ENCODE measurements at places on chromosomes 7 and 10.
A peak's percentile ranks its signal among the peaks of the same experiment; 100 is the strongest.

DNA sequence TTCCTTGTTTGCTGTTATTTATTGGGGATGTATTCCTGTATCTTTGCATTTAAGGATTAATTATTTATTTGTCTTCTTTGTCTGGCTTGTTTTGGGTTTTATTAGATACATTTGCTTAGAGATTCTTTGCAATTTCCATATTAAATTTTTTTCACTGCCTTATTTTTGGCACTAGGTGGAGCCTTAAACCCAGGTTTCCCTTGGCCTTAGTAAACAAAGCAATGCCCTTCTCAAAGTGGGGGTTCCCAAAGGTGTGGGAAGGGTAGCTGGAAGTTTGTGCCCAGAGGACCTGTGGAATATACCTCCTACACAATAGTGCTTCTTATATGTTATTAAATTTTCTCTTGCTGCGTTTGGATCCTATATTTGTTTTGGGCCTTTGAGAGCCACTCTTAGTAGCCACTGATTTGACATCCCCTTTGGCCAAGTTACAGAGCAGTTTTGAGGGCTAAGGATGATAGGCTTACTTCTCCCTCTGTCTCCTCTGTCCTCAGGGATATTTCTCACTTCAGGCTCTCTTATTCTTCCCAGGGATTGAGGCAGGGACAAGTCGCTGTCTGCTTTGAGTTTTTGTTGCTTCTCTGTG lies 162.3 kb downstream of the ITGB1 start:
- DNase-seq = peak; percentile 45

DNA sequence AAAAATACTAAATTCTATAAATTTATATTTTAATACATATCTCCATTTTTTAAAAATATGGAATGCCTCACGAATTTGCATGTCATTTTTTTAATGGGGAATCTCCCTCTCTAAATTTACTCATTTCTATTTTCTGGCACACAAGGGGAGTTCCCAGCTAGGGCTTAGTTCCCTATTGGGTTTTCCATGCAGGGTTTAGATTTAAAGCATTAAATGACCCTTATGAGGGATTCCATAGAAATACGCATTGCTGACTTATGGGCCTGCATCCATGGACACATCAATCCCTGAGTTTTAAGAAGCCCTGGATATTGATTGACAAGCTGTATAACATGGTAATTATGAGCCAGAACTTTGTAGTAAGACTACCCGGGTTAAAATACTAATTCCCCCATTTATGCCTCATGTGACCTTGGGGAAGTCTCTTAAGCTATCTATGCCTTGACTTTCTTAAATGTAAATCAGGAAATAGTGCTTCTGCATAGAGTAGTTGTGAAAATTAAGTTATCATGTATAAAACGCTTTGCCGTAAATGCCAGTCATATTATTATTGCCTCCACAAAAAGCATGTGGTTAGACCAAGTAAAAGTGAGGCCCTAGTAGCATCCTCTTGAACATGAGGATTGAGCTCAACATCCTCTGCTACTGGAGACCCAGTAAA lies 78.8 kb upstream of the ANKRD1 start:
- no peak for DNase-seq

- DNase-seq = peak; percentile 99
Observed at GRCh38 chr7:36658335-36659171, 65.7 kb downstream of the AOAH start.

GRCh38 chr7:123879628-123880027 lies 34.7 kb downstream of the HYAL4 start:
- DNase-seq = no peak

- no peak for DNase-seq
Observed at GRCh38 chr10:67088036-67088435, 162.2 kb downstream of the LRRTM3 start.

- DNase-seq = no peak
Observed at GRCh38 chr7:16278167-16278787, 143.1 kb downstream of the CRPPA start.

GRCh38 chr7:27196287-27196767 lies 3.6 kb downstream of the HOXA13 start:
- peak; percentile 65 for DNase-seq

DNA sequence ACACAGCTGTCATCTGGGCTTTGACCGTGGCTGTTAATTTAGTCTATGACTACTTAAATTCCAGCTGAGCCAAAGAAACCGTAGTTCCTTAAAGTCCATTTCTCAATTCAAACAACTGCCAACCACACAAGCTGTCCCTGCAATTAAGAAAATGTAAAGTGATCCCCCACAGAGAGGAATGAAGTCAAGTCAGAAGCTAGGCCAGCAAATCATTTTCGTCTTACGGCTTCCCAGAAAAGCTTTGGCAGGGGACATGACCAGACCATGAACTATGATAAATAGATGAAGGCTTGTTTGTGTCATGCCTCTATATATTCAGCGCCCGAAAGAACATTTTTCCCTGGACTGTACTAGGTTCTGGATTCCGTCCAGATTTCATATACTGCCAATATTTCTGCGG lies 54.6 kb downstream of the HACD1 start:
- peak; percentile 61 for DNase-seq

DNA sequence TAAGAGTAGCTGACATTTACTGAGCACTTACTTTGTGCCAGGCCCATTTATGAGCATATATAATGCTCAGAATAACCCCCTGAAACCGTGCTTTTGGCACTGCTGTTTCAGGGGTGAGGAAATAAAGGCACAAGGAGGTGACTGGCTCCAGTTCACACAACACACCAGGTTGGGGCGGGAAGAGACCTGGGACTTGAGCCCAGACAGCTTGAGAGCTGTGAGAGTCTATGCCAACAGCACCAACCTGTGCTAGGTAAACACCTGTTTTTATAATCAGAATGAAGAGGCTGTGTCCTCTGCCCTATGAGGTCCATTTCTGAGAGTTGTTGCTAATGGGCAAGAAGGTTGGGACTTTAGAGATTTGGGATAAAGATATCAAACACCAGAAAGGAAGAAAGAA lies 8.8 kb upstream of the AZGP1 start:
- no peak for DNase-seq

DNA sequence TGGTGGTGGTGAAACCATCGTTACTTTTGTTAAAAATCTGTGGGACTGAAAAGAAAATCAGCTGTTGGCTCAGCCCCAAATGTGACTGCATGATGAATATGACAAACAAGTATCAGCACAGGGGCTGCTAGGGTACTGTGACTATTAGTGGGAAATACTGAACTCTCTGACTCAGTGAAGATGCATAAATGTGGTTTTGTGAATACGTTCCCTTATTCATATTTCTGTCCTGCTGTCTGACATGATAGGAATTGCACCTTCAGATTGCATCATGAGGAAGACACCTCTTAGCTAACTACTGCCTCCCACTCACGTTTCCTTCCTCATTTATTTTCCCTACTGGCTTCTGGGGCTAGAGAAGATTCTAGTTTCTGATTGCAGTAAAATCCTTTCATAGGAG lies 1.4 kb downstream of the CLEC5A start:
- no peak for DNase-seq

DNA sequence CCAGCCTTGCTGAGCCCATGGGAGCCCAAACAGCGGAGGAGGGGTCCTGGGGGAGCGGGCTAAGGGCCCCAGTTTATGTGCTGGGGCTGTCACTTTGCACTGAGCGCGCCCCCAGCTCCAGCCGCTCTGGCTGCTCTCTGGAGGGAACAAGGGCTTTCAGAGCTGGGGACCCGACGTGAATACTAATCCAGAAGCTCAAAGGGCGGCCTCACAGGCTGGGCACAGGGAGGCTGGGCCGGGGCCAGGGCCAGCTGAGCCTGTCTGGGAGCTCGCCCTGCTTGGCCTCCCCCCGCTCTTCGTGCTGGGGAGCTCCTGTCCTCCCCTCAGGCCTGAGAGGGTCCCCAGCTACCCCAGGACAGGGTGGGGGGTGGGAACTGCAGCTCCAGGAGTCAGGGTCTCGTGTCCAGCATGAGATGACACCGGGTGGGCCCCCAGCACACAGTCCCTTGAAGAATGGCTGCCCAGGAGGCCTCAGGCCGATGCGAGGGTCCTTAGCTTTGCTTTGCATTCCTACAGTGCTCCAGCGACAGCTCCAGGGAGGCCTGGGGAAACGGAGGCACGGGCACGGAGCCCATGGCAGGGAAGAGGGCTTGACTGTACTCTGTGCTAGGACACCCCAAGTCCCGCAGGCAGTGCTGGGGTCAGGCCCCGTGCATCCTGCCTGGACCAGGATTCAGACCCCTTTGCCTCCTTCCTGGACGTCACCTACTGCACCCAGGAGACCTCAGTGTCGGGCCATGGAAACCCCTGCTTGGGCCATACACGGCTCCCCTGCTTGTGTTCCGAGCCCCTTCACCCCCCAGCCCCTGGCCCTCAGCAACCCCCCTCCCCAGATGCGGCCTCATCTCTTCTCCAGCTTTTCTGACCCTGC lies 5.8 kb upstream of the AMZ1 start:
- DNase-seq = no peak

DNA sequence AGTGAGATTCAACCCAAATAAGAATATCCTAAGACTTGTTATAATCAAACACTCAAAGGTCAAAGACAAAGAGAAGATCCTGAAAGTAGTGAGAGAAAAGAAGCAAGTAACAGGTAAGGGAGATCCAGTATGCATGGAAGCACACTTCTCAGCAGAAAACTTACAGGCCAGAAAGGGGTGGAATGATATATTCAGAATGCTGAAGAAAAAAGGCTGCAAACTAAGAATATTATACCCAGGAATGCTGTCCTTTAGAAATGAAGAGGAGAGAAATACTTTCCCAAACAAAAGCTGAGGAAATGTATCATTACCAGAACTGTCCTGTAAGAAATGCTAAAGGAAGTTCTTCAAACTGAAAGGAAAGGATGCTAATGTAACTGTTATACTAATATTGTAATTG lies 12.6 kb upstream of the ZNF746 start:
- no peak for DNase-seq

DNA sequence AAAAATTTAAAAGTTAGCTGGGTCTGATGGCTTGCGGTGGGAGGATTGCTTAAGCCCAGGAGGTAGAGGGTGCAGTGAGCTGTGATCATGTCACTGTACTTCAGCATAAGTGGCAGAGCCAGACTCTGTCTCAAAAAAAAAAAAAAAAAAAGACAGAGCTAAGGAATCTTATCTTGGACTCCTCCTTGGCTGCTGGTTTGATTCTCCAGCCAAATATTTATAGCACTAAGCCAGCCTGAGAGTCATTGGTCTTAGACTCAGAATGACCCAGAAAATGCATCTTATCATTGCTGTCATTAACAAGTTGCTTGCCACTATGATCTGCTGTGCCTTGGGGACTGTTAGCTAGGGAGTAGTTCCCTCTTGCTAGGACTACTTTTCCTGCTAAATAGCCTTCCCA lies 164.7 kb downstream of the GNAT3 start:
- no peak for DNase-seq

DNA sequence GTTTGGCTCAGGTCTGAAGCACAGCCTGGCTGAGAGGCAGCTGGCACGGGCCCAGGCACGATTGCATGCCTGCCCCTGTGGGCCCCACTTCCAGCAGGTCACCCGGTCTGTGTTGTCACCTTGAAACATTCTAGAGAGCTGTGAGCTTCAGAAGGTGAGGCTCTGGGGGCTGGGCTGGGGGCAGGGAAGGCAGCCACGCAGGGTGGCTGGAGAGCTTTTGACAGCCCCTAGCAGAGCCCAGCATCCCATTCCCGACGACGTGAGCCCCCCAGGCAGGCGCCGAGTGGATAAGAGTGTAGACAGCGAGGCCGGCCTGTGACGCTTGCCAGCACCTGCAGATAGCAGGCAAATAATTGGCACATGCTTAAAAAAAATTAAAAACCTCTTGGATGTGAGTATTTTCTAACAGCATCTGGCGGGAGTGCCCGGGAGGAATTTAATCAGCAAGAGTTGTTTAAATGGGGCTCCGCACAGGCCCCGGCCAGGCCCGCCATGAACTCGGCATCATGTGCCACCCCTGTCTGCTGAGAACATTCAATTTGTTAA lies 212.0 kb upstream of the TBX20 start:
- no peak for DNase-seq

- DNase-seq = no peak
Observed at GRCh38 chr7:111535142-111535870, 27.0 kb downstream of the IMMP2L start.

DNA sequence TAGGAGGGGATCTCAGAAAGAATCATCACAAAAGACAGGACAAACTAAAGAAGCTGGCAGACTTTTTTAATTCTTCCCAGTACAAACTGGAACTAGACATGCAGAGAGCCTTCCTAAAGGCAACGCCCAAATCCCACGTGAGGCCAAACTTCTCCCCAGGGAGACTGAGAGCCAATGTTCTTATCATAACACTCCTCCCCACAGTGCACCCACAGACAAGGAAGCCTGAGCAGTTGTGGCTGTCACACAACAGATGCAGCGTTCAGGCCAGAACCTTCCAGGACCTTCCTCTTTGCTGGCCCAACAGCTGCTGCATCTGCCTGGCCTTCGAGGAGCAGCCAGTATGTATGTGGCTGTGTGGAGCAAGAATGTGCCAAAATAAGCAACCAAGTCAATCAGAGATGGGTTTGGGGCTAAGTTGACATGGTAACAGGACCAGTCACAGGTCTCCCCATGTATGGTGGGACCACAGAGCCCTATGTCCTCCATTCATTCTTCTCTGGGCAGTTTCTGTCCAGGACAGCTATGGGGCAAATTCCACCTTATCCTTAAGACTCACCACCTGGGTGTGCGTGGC lies 34.9 kb downstream of the SRPK2 start:
- peak; percentile 45 for DNase-seq

GRCh38 chr7:148898845-148899484 lies 14.9 kb upstream of the EZH2 start:
- no peak for DNase-seq

- no peak for DNase-seq
Observed at GRCh38 chr10:33566426-33566825, 232.0 kb upstream of the NRP1 start.

GRCh38 chr7:127251465-127252376 lies 1.0 kb downstream of the GRM8 start:
- DNase-seq = no peak

- DNase-seq = no peak
Observed at GRCh38 chr7:105454921-105455320, 66.2 kb upstream of the SRPK2 start.

GRCh38 chr10:88315755-88316154 lies 267.4 kb downstream of the RNLS start:
- DNase-seq = no peak

DNA sequence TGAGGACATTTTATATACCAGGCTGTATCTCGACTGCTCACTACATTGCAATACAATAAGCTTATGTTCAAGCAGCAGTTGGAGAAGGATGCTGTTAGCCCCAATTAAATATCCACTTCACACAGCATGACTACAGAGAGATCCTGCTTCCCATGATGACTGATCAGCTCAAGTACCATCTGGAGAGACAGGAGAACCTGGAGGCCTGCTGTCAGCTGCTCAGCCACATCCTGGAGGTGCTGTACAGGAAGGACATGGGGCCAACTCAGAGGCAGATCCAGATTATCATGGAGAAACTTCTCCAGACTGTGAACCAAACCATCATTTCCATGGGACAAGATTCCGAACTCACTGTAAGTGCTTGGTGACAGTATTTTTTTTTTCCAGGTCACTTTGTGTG lies 22.5 kb downstream of the RNF133 start:
- no peak for DNase-seq

GRCh38 chr7:55552320-55553023 lies 19.8 kb downstream of the VOPP1 start:
- DNase-seq = peak; percentile 90

GRCh38 chr7:72476608-72477305 lies 64.6 kb upstream of the CALN1 start:
- no peak for DNase-seq
